ENCODE measurements at places on chromosomes 1 and 21. TPM values are rescaled to one million over a fixed set of nuclear protein-coding genes. Genes with fewer than 3 reads are reported as not detected.
A peak's percentile ranks its signal among the peaks of the same experiment; 100 is the strongest.

Gene LRRN2
- total RNA-seq: not detected

GRCh38 chr1:169795687-169796086, 980 bp upstream of the METTL18 start:
- H3K27ac ChIP-seq: peak overlapping the region; percentile 94
- H3K27me3 ChIP-seq: no peaks in the 10 kb centered on the region
- H3K4me3 ChIP-seq: peak overlapping the region; percentile 85
- H3K4me1 ChIP-seq: peaks cover 71% of the 10 kb centered on the region

DNA sequence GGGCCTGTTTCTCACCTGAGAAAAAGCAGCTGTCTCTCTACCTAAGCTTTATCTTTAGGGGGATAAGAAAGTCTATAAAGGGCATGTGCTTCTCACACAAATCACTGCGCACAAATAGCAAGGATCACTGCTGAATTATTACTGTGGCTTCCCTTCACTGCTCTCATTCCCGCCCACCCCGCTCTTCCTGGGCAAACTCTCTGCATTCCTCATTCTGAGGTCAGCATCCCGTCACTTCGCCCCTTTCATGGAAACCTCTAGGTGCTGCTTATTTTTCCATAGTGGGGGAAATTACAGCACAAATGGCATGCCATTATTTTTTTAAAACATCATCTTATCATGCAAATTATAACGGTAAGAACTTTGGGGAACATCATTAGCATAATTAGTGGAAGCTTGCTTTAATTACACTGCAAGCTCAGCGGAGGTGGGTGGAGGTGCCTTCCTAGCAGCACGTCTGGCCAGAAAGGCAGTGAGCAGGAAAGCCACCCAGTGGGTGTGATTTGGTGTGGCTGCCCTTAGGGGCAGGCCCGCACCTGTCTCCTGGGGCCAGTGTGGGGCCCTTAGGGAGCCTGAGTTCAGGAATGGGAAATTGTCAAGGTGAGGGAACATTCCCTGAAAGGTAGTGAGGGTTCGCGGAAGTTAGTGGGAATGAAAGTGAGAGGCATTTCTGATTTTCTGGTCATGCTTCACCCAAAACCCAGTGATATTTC, 105.9 kb downstream of the LAMC2 start:
- H3K27ac ChIP-seq: no peak overlapping the region
- H3K4me1 ChIP-seq: no peaks in the 10 kb centered on the region
- DNase-seq: no peak
- H3K27me3 ChIP-seq: peaks cover 3% of the 10 kb centered on the region

DNA sequence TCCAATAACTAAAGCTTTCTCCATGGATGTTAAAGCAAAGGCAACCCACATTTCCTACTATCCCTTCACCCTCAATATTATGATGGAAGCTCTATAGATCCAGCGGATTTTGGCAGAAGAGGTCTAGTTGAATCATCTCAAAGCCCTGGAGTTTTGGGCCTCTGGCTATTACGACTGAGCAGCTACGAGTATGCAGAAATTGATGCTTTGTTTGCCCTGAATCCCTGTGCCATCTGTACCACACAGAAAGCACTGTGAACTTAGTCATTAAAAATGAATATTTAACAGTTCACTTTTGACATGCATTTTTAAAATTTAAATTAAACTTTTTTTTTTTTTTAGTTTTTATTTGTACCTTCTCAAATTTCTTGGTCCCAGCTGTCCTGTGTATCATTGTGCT, 705.4 kb upstream of the PTBP2 start:
- no peak overlapping the region for H3K27ac ChIP-seq
- no peak for DNase-seq
- H3K27me3 ChIP-seq: no peaks in the 10 kb centered on the region
- H3K36me3 ChIP-seq: no peaks in the 10 kb centered on the region

DNA sequence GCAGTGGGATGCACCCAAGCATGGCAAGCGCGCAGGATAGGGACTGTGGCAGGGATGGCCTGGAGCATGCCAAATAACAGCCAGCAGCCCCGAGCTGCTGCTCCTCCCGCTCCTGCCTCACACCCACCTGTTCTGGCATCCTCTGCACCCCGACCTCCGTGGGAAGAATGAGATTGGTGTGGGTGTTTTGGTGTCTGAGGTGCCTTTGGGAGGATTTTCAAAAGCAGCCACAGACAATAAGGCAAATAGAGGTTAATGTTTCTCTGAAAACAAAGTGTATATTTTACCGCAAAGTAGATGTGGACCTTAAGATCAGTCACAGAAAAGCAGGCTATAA, 35.5 kb downstream of the IGFN1 start:
- H3K36me3 ChIP-seq: no peaks in the 10 kb centered on the region
- H3K4me1 ChIP-seq: no peaks in the 10 kb centered on the region
- no peak overlapping the region for H3K27ac ChIP-seq
- H3K27me3 ChIP-seq: peaks cover 10% of the 10 kb centered on the region
- DNase-seq: no peak
- H3K4me3 ChIP-seq: no peak overlapping the region

- no peaks in the 10 kb centered on the region for H3K4me1 ChIP-seq
- no peak overlapping the region for H3K27ac ChIP-seq
- DNase-seq: no peak
- no peaks in the 10 kb centered on the region for H3K36me3 ChIP-seq
These were observed 1244.6 kb upstream of the ADGRL4 start for GRCh38 chr1:80251171-80251570.

GRCh38 chr1:87329051-87329525, 408 bp downstream of the LMO4 start:
- H3K4me3 ChIP-seq: peak overlapping the region; percentile 74
- DNase-seq: peak; percentile 49
- peaks cover 46% of the 10 kb centered on the region for H3K4me1 ChIP-seq
- H3K36me3 ChIP-seq: peaks cover 24% of the 10 kb centered on the region
- H3K27ac ChIP-seq: peak overlapping the region; percentile 96
- peaks cover 27% of the 10 kb centered on the region for H3K27me3 ChIP-seq

GRCh38 chr1:53259932-53260331, 21.6 kb upstream of the MAGOH start:
- H3K4me1 ChIP-seq: no peaks in the 10 kb centered on the region
- peaks cover 47% of the 10 kb centered on the region for H3K36me3 ChIP-seq
- DNase-seq: no peak
- no peak overlapping the region for H3K27ac ChIP-seq

Measured in activated CD4-positive, alpha-beta T cell treated with anti-CD3 and anti-CD28 coated beads, Interleukin-2, amount 10 ng/mL, durations not matched to agents 7 days and 5 days (primary cell).